Activated CD8-positive, alpha-beta memory T cell treated with anti-CD3 and anti-CD28 coated beads for 24 hours (primary cell): ENCODE measurements at places on chromosomes 1 and 21.

DNA sequence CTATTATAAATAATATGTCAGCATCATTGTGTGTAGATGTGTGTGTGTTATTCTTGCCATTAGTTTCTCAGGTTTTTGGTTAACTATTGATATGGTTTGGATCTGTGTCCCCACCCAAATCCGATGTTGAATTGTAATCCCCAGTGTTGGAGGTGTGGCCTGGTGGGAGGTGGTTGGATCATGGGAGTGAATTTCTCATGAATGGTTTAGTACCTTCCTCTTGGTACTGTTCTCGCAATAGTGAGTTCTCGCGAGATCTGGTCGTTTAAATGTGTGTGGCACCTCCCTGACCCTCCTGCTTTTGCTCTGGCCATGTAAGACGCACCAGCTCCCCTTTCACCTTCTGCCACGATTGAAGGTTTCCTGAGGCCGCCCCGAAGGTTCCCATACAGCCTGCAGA is 9.6 kb upstream of the POFUT2 start:
- peak; percentile 24 for DNase-seq

DNA sequence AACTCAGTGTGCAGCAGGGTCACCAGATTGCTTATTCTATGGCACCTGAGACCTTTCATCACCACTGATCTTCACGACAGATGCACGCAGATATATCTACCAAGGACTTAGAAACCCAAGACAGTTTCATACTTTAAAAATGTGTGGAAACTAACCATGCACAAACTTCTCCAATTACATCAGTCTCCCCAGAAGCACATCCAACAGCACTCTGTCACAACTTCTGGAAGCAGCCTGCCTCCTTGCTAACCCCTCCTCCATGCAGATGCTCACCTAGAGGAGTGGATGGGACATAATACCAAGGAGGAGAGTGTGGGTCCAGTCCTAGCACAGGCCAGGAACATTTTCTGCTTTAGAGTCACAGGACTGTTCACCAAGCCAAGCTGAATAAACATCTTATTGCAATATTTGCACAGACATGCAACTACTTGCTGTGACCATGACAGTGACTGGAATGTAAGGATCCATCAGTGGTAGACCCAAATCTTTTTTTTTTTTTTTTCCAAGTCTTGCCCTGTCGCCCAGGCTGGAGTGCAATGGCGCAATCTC is 69.4 kb downstream of the HIVEP3 start:
- DNase-seq = no peak

- DNase-seq = no peak
Measured at GRCh38 chr1:116886291-116886878, 23.3 kb upstream of the PTGFRN start.

DNA sequence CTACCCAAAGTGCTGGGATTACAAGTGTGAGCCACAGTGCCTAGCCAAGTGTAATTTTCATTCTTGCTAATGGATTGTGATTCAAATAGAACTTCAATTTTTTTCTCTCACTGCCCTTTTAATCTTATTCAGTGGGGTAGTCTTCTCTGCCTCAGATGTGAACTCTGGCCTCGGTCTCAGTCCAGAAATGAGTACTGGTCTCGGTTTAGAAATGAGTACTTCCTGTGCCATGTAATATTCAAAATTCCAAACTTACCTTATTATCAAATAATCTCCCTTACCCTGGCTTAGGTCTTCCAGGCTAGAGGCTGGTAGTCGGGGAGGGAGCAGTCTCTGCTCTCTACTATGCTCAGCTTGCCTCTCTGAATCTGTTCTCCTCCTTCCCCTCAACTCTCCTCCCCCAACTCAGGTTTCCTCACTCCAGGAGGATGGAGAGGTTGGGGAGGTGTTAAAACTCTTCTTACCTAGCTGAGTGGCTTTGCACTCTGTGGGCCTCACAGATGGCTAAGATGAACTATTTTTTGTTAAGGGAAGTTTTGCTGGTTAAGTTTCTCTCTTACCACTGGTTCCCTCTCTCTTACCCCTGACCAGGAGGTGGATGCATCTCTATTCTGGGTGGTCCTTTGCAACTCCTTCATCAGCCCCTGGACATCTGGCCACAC is 4.8 kb upstream of the SLAMF9 start:
- DNase-seq = no peak

DNA sequence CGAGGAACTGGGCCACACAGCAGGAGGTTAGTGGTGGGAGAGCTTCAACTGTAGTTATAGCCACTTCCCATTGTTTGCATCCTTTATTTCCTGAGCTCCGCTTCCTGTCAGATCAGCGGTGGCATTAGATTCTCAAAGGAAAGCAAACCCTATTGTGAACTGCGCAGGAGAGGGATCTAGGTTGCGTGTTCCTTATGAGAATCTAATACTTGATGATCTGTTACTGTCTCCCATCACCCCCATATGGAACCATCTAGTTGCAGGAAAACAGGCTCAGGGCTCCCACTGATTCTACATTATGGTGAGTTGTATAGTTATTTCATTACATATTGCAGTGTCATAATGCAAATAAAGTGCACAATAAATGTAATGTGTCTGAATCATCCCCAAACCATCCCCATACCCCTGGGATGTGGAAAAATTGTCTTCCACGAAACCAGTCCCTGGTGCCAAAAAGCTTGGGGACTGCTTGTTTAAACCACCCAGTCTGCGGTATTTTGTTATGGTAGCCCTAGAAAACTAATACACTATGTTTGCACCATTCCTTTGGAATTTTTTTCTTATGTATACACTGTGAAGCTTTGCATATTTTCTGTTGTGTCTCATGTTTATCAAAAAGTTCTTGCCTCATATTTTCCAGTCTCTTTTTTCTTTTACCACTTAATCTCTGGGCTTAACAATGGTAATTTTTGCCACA is 136.6 kb upstream of the IVNS1ABP start:
- DNase-seq = no peak

- DNase-seq = no peak
Measured at GRCh38 chr1:1670866-1671265, 12.1 kb upstream of the CDK11B start.

GRCh38 chr1:156489935-156490293 is 10.7 kb downstream of the MEF2D start:
- DNase-seq = no peak

DNA sequence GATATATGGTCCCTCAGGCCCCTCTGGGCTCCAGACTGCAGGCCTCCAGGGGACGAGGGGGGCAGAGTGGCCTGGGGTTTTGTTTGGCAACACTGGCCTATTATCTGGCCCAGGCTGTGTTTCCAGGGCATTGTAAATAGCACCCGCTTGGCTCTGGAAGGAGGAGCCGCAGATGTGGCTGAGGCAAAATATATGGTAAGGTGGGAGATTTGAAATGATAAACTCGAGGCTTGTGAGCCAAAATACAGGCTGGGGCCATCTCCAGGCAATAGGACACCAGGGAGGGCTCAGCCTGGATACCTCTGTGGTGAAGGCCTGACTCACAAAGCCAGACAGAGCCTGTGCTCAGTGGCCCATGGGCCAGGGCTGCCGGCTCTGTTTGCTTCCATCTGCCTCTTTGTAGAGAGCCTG is 14.0 kb downstream of the NAV1 start:
- no peak for DNase-seq
